ENCODE measurements at places on chromosomes 3 and 15.

DNA sequence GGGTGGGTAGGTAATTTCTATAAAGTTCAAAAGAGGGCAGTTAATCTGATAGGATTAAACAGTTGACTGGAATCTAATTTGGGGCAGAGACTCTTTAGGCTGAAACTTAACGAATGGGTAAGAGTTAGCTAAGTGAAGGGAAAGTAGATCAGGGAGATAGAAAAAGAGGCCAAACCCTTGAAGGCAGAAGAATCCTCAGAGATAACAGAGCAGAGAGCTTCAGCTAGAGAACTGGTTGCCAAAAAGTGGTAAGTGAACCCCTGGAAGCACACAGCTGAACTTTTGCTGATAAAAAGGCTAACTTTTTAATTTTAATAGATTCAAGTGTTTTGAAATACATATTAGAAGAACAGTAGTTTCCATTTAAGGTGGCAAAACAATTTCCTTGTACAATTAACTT, 99.2 kb downstream of the FHIT start:
- DNase-seq: no peak

GRCh38 chr3:189519458-189519857, 111.7 kb upstream of the TP63 start:
- no peak for DNase-seq

DNA sequence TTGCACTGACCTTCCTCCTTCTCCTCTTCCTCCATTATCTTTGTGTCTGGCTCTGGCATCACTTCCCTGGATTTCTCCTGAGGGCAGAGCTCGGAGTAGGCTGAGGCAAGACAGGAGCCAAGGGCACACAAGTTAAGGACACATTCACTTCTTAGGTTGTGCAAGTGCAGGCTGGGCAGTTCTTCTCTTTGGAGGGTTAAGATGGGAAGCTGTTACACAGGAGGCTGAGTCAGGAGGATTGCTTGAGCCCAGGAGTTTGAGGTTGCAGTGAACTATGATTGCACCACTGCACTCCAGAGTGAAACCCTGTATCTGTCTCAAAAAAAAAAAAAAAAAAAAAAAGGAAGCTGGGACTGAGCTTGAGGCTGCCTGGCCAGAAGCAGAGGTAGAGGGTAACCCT, 176.2 kb upstream of the ANKRD28 start:
- DNase-seq: no peak

- DNase-seq: no peak
Observed at GRCh38 chr3:39637807-39638206, 170.3 kb downstream of the MOBP start.

DNA sequence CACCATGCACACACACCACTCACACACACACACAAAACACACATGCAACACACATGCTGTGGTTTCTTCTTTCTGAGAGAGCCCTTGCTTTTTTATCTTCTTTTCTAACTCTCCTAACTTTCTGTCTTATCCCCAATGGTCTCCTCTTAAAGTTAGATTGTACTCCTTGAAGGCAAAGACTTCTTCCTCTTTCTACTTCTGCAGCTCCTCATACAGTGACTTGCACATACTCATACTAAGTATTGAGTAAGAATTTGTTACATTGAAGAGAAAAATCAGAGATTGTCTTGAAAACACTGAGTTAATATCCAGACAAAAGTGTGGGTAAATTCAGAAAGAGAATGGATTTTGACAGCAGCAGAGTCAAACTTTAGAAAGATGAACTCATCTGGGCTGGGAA, 64.4 kb downstream of the GTPBP8 start:
- DNase-seq: no peak

All from NCI-H1930 (cell line).